Foreskin fibroblast (primary cell): ENCODE measurements at places on chromosomes 12 and 14.

- DNase-seq = no peak
Measured at GRCh38 chr14:49641697-49642129, 6.7 kb upstream of the DNAAF2 start.

DNA sequence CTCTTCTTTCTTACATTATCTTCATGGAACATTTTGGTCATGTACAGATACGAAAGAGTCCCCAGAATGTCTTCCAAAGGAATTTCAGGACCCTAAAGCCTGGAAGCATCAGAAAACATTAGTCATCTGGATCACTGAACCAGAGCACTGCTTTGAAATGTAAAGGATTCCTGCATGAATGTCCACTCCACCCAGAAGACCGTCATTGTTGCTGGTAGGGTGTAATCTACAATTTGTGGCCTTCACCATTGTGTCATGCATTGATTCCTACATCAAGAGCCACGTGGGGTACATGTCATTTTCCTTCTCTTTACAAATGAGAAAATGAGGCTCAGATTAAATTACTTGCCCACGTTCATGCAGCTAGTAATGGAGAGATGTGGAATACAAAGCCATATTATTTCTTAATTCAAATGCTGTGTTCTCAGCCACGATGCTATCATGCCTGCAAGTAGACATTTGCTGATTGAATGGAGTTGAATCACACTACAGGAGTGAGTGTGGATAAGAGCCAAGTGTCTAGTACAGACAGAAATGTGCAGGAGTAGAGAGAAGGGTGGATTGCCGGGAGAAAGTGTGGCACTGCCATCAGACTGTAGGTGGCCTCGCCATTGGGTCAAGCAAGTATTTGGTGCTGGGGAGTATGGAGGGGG is 231.2 kb downstream of the C12orf75 start:
- no peak for DNase-seq

GRCh38 chr14:22572562-22573058 is 16.4 kb downstream of the DAD1 start:
- peak; percentile 71 for DNase-seq

DNA sequence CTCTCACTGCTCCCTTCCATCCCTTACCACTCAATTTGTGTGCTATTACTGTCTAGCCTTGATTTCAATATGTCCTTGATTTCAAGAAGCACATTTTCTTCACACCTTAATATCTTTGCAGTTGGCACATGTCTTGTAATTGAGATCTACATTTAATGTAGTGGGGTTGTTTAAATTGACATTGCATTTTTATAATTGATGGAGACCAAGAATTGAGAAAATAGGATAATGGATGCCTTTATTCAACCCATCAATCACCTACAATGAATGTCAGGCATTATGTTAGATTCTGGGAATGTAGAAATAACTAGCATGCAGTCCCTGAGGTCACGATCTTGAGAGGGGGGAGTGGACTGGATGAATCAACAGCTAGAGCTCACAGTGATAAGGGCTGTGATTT is 94.6 kb downstream of the SMOC1 start:
- DNase-seq = no peak

- no peak for DNase-seq
Measured at GRCh38 chr14:32102152-32102787, 25.2 kb downstream of the ARHGAP5 start.

GRCh38 chr14:31988244-31988643 is 88.9 kb upstream of the ARHGAP5 start:
- DNase-seq = no peak

DNA sequence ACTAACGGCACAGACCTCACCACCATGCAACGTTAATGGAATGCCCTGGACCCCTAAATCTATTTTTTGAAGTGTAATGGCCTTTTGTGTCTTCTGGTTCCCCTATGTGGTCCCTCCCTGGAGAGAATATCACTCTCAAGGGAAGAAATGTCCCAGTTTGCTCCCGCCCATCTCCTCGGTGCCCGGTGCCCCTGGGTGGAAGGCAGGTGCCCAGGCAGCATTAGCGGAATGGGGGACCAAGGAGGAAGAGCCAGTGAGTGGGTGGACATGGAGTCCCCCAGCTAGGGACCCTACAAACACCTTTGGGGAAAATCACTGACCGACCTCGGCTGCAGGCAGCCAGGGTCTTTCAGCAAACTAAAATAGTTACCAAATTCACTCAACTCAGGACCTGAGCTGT is 212.1 kb upstream of the RTL1 start:
- DNase-seq = no peak

GRCh38 chr14:63454863-63455622 is 88.1 kb downstream of the PPP2R5E start:
- DNase-seq = peak; percentile 25

GRCh38 chr14:67623114-67623513 is 3.4 kb downstream of the ARG2 start:
- no peak for DNase-seq

DNA sequence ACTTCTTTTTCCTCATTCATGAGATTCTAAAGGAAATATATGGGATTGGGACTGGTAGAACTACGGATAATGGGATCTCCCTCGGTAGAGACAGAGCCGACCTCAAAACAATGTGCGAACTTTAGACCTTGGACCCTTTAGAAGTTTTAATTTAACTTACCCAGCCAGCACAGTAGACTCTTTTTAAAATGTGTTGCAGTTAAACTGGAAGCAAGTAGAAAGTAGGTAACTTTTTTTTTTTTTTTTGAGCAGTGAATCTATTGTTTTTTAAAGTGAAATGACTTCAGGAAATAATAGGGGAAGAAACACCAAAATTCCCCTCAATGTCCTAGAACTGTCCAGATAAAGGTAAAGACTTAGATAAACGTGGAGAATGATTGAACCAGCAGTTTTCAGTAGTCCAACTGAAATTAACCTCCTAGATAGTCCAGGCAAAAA is 1.1 kb upstream of the ATXN2 start:
- DNase-seq = no peak

DNA sequence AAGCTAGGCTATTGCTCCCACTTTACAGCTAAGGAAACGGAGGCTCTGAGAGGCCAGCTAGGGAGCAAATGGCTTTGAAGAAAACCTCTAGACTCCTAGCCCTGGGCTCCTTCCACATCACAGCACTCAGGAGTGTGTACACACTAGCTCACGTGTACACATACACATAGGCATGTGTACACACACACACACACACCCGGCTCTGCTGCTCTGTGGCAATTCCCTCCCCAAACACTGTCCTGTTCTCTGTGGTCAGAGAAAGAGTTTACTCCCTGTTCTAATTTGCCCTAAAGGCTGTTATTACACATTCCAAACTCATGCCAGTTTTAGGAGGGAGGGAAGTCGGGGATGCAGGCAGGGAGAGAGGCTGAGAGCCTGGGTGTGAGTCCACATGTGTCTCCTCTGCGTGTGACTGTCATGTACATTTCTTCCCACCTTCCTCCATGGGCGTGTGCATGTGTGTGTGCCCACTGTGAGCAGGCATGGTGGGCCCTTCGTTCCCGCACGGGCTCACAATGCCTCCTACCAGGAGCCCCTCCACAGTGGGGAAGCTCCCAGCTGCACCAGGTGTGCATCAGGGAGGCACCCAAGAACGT is 14.2 kb downstream of the TRPV4 start:
- peak; percentile 81 for DNase-seq

GRCh38 chr12:22458298-22458937 is 85.9 kb downstream of the C2CD5 start:
- no peak for DNase-seq

- DNase-seq = no peak
Measured at GRCh38 chr12:10094646-10095395, 4.0 kb downstream of the CLEC1A start.

GRCh38 chr12:80222261-80222660 is 122.9 kb downstream of the OTOGL start:
- DNase-seq = no peak

DNA sequence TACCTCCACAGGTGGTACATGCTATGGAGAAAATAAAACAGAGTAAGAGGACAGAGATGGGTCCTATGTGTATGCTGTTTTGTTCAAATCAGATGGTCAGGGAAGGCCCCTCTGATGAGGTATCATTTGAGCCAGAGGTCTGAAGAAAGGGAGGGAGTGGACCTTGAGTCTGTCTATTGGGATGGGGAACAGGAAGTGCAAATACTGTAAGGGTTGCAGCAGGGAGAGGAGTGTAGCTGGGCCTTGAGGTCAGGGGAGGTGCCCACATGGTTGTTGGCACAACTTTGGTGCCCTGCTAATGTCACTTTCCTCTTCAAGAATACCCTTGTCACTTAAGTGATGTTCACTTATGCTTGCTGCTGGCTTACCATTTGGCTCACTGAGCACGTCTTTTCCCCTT is 83.3 kb downstream of the PRKCH start:
- DNase-seq = no peak

- DNase-seq = no peak
Measured at GRCh38 chr14:71734076-71734475, 198.2 kb upstream of the RGS6 start.

DNA sequence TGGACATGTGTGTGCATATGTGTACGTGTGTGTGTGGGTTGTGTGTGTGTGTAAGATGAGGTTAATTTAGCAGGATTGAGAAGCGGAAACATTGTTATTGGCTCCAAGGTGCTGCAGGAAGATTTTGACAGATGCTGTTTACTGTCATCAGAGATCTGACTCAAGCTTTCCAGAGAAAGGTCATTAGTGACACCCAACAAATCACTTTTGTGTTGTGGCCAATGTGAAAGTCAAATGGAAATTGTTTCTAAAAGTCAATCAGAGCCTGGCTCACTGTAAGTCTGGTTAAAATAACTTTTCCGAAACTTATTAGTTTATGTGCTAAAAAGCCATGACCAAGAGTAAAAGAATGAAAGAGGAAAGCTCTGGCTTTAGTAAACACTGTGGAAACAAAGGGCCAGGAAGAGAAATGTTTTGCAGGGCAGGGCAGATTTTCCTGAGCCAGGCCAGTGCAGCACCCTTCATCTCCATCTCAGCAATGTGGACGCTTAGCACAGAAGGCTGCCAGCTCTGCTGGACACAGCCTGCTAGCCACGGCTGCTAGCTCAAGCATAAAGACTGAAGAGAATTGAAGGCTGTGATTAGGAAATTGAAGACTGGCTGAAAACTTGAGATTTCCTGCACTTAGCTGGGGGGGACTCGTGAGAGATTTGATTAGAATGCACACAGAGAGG is 235.8 kb downstream of the NEDD1 start:
- no peak for DNase-seq

GRCh38 chr12:85549640-85550039 is 269.6 kb downstream of the ALX1 start:
- no peak for DNase-seq

DNA sequence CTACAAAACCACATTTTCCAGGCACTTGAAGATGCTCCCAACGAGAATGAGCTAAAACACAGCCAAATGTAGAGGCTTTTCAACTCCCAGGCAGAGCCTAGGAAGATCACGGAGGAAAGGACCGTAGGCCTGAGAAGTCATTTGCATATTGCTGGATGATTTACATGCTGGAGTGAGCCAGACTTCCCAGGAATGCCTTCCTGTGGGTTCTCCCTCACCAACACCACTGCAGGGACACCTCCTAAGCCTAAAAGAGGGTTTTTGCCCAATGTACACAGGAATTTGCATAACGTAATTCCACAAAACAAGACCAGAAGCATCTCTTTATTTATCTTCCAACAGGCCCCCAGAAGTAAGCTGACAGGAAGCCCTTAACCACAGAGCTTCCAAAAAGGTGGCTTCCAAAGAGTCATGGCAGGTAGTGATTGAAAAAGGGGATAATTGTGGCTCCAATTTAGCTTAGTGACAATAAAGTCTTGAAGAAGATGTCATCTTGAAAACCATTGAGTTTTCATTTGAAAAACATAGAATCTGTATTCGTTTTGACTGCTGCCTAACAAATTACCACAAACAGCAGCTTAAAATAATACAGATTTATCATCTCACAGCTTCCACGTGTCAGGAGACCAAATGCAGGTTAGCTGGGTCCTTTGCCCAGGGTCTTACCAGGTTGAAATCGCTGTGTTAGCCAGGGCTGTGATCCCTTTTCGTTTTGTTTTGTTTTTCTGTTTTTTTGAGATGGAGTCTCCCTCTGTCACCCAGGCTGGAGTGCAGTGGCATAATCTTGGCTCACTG is 116.2 kb downstream of the EGLN3 start:
- DNase-seq = no peak

DNA sequence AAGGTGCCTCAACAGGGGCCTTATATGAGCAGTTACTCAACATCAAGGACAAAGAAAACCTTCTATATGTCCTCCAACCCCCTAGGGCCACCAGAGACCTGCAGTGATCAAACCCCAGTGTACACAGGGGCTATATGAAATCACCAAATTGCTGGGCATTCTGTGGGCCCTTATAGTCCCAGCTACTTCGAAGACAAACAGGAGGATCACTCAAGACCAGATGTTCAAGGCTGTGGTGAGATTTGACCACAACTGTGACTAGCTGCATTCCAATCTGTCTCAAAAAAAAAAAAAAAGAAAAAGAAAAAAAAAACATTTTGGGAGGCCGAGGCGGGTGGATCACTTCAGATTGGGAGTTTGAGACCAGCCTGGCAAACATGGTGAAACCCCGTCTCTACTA is 51.0 kb upstream of the PRB2 start:
- no peak for DNase-seq

- DNase-seq = peak; percentile 17
Measured at GRCh38 chr12:27237790-27238771, 6.0 kb upstream of the STK38L start.

DNA sequence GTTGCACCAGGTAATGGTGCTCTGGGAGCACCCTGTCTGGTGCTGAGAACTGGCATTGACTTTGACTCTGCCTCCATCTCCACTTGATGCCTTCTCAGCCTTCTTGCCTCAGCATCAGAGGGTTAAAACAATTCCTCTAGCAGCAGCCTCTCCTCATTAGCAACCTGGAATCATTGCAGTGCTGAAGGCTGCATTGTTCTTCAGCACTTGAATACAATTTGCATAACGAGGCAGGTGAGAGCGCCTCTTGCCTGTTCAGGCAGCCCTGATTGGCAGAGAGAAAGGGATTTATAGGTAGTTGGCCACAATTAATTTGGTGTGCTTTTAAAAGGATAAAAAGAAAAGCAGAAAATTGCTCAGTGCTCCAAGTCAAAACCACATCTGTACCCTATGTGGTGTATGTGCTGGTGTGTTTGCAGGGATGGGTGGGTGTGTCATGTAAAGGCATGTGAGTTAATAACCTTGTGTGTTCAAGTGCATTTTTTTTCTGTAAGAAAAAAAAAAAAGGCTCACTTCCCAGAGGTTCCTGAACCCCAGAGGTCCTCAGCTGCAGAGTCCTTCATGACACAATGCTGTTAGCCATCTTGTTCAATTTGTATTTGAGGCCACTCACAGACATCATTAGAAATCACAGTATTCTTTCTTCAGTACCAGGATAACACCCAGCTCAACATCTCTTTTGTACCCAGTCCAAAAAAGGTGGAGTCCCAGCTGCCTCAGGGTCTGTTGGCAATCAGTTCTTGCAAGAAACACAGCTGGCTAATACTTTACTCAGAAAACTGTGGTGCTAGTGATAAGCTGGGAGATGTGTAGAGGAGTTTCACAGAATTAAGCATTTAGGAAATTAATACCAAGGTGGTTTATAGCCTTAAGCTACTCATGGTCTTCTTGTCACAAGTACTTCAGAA is 385.6 kb downstream of the GRIN2B start:
- DNase-seq = no peak

DNA sequence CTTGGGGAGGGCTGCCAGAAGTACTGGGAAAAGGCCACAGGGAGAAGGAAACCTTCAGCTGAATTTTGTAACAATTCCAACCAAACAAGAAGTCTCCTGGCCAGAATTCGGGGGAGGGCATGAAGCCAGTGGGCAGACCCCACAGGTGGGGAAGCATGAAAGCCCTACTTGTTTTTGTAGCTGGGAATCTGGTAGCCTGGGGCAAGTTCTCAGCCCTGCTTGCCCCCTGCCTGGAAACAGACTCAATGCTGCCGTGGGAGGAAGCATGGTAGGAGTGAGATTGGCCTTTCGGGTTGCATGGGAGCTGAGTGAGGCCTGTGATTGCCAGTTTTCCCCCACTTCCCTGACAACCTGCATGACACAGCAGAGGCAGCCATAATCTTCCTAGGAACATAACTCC is 259.2 kb upstream of the RMST start:
- no peak for DNase-seq
